NCI-H446 (cell line): ENCODE measurements at places on chromosomes 4 and X.

DNA sequence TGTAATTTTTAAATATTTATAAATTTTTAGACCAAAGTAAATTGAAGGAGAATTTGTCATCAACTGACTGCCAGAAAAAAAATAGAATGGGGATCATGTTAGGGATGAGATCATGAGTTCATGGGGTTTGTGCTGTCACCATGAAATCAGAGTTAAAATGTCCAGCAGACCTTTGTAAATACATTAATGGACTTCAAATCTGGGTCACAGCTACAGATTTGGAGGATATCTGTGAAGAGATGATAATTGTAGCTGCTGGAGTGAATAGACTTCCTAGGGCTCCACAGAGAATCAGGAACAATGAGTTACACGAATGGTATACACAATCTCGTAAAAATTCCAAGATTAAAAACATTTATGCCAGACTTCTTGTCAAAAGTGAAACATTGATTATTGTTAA is 6.6 kb downstream of the FSTL5 start:
- DNase-seq = no peak

- DNase-seq = no peak
Measured at GRCh38 chr4:98204236-98204553, 57.0 kb upstream of the RAP1GDS1 start.

DNA sequence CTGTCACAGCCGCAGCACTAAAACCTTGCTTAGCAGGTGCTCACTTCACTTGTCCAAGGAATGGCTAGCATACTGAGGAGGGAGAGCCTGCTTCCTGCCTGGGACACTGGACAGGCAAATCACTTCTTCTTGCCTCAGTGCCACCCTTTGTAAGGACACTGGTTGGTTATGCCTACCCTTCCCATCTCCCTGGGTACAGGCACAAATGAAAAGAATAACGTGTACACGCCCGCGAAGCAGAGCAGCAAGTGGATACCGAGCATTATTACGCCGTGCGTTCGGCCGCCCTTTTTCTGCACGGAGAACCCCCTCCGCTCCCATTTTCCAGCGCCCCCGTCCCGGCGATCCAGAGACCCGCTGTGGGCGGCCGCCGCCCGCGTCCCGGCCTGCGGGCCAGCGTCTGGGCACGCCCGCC is 338 bp upstream of the KLHL2 start:
- no peak for DNase-seq

- DNase-seq = no peak
Measured at GRCh38 chr4:44736900-44737299, 10.5 kb upstream of the GNPDA2 start.

- peak; percentile 56 for DNase-seq
Measured at GRCh38 chr4:122992057-122992456, 69.7 kb upstream of the NUDT6 start.

- DNase-seq = peak; percentile 21
Measured at GRCh38 chr4:89759426-89759825, 77.5 kb downstream of the SNCA start.

GRCh38 chr4:38663801-38664705 is at the start of gene KLF3:
TSS of gene KLF3 (plus strand) at chr4:38664199. CDS start at chr4:38680626, 16,427 bp downstream.
- peak; percentile 84 for DNase-seq

DNA sequence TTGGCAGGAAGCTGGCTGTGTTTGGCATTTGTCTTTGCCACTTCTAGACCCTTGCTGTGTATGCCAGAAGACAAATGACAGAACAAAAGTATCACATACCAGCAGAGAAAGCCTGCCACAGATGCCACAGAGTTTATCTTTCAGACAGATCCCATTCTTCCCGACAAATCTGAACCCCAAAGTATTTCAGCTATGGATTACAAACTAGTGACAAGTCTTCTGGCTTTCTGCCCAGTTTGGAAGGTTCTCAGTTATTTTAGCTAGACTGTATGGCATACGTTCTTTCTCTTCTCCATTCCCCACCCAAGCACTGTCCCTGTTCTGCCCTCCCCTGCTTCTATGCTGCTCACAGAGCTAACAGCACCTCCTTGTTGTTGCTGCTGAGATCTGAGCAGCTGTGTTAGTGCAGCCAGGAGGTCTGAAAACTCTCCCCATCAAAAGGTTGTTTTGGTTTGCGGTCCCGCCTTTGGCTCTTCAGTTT is 236.7 kb downstream of the FRAS1 start:
- DNase-seq = peak; percentile 22
